ENCODE measurements at places on chromosomes 1 and 21.

DNA sequence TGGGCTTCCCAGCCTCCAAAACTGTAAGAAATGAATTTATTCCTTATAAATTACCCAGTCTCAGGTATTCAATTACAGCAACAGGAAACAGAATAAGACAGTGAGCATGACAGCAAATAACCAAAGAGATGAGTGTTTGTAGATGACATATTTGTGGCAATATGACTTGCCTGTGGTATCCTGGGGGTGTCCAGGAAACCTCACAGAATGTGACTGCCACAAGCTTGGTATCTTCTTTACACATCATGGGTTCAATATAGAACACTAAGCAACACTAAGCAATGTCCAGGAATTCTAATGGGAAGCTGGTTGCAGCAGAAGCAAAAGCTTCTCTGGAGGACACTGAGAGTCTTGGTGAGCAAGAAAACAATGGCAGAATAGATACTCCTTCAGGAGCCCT, 236.4 kb upstream of the BEND5 start:
- no peak for DNase-seq

DNA sequence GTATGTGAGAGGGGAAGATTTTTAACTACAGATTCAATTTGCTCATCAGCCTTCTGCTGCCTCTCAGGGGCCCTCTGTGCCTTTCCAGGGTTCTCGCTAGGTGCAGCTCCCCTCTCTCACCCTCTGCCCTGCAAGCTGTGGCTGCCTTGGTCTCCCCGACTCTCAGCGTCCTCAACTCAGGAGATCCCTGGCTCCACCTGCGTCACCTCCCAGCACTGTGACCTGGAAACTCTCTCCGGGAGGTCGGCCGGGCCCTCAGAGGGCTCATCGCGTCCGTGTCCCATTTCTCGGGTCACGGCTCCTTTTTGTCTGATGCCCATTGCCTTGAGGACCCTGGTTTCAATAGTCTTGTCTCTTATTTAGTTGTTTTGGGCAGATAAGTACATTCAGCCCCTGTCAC, 63.5 kb upstream of the ADARB1 start:
- no peak for DNase-seq

DNA sequence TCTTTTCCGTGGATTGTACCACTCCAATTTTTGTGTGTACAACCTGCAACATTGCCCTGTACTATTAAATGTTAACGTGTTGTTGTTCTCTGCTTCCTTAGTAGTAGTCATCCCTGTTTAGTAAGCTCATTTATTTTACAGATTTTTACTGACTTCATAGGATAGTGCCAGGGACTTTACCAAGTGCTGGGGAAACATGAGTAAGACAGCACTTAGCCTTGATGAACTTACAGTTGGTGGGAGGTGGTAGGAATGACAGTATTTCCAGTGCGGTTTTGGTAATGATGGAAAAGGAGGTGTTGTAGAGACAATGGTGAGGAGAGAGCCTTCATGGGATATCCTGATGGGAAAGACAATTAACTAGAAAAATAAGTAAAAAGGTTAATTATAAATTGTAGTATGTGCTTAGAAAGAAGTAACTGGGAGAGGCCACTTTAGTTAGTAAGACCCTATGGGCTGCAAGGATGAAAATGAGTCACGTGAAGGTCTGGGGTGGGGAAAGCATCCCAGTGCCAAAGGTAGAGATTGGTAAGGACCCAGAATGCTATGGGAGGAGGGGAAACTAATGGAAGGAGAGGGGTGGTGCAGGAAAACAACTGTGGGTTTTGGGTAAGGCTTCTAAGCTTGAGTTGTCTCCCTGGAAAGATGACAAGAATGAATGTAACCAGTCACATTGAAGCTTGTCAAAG, 1.7 kb downstream of the RLF start:
- DNase-seq, result no peak

GRCh38 chr1:212514782-212515181, 82.1 kb downstream of the NENF start:
- peak; percentile 68 for DNase-seq

DNA sequence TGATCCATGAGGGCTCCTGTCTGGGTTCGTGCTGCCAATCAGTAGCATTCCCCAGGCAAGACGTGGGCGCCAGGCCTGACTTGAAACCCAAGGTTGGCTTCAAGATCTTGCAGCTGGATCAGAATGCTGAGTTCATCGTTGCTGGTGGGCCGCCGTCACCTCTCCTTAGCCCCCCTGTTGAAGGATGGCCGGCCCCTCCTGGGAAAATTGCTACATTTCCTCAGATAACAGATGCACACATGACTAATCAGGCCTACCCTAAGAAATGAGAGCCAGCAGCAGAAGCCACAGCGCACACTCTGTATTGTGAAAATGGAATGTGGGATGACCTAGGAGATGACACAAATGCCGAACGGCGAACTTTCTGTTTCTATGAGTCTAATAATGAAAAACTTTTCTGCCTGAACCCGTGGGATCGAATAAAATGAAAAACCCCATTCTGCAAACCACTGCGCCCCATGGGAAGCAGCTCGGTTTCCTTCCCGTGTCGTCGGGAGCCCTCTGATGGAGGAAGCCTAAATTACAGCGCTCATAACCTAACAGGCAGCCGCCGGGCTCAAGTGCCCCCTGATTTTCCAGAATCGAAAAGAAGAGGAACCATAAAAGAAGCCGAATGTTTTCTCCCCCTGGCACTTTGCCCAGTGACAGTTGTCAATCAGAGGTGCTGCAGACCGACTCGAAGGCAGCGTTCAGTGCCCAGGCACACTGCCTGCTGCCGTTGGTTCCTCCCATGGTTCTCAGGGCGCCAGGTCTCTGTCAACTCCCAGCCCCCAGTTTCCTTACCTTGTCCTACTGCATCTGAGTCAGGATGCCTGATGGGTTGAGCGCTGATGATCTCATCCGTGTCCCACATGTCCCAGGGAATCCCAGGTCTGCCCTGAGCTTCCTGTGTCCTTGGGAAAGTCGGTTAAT, 38.2 kb upstream of the H6PD start:
- DNase-seq, result no peak

DNA sequence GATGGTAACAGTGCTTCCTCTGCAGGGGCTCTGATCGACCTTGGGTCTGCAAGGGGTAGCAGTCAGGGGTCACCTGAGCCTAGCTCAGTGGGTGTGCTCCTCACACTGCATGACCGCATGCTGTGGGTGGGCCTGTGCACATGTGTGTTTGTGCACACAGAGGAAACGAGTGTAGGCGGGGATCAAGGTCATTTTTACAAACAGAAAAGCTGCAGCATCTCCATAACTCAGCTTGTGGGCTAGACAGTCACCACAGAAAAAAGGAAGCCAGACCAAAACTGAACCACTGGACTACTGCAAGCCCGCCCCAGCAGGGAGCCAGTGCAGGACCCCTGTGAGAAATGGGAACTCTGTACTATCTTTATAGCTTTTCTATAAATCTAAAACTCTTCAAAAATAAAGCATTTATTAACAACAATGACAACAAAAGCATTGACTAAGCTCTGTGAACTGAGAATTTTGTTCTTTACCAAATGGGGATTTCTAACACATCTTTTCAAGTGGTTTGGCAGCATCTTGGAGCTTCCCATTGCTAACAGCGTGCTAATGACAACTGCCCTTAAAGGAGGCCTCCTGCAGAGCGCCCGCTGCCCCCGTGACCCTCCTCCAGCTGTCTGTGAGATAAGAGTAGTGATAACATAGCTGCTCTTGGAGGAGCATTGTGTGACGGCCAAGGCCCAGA, 19.9 kb upstream of the NEK2 start:
- no peak for DNase-seq

DNA sequence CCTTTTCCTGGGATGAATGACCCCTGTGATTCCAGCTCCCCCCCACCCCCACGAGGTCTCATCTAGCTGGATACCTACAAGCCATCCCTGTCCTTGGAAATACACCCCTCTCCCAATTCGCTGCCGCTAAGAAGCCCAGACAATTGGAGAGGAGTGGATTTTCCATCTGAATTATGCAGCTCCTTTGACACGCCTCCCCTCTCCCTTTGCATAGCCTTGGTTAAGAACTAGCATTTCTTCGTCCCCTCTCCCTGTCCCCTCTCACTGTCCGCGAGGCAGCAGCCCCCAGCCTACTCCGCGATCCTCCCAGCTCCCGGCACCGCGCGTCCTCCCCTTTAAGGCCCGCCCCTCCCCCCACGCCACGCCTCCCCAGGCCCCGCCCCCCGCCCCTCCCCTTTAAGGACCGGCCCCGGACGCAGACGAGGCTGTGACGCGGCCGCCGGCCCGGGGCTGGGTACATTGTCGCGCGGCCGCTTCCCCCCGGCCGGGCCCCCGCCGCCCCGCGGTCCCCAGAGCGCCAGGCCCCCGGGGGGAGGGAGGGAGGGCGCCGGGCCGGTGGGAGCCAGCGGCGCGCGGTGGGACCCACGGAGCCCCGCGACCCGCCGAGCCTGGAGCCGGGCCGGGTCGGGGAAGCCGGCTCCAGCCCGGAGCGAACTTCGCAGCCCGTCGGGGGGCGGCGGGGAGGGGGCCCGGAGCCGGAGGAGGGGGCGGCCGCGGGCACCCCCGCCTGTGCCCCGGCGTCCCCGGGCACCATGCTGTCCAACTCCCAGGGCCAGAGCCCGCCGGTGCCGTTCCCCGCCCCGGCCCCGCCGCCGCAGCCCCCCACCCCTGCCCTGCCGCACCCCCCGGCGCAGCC, at the start of gene MAPKAPK2:
Gene MAPKAPK2 (plus strand): TSS at position 428 of the 856 bp plus-strand sequence. CDS start 325 bp downstream, at position 753.
- peak; percentile 67 for DNase-seq

DNA sequence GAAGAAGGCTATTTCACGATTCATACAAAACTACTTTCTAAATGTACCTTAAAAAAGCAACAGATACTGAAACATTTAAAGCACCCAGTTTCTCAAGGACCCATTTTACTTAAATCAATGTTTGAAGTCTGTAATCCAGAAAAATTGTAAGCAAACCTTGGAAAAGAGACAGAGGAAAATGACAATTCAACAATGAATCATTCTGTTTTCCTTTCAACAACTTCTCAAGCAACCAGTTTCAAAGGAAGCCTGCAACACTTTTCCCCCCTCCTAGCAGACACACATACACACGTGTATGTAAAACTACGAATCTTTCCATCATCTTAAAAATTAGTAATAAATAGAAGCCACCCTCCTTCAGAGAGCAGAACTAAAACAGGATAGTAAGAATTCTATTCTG, 1.2 kb downstream of the RERE start:
- DNase-seq, result no peak

DNA sequence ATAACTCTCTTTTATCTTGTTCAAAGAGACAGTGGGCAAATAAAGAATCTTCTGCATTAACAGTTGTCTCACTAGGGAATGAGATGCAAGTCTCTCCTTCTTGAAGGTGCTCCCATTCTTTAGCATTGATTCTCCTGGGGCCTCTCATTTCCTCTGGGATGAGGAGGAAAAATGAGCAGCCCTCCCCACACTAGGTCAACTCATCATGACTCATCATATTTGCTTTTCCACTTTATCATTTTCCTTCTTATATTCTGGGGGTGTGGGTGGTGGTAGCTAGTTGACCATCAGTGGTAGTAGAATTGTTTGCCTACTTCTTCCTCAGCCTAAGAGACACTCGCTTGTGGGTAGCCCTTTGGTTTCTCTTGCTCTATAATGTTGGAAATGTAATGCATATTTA, 182.0 kb upstream of the C1orf87 start:
- no peak for DNase-seq

DNA sequence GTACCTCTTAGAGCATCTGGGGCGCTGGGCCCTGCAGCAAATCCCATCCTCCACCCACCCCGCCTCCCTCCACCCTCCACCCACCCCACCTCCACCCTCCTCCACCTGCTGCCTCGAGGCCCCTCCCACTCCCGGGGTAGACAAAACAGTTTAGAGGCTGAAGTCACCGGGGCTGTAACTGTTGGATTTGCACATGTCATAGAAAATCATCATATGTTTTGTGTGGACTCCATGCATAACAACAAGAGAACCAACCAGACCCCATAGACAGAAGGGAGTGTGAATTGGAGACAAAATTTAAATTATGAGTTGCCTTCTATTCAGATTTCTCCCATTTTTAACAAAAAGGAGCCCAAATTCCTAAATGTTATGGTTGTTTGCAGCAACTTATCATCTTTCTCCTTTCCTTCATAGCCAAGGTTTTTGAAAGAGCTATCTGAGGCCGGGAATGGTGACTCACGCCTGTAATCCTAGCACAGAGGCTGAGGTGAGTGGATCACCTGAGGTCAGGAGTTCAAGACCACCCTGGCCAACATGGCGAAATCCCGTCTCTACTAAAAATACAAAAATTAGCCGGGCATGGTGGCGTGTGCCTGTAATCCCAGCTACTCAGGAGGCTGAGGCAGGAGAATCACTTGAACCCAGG, 28.2 kb upstream of the LGALS8 start:
- no peak for DNase-seq

DNA sequence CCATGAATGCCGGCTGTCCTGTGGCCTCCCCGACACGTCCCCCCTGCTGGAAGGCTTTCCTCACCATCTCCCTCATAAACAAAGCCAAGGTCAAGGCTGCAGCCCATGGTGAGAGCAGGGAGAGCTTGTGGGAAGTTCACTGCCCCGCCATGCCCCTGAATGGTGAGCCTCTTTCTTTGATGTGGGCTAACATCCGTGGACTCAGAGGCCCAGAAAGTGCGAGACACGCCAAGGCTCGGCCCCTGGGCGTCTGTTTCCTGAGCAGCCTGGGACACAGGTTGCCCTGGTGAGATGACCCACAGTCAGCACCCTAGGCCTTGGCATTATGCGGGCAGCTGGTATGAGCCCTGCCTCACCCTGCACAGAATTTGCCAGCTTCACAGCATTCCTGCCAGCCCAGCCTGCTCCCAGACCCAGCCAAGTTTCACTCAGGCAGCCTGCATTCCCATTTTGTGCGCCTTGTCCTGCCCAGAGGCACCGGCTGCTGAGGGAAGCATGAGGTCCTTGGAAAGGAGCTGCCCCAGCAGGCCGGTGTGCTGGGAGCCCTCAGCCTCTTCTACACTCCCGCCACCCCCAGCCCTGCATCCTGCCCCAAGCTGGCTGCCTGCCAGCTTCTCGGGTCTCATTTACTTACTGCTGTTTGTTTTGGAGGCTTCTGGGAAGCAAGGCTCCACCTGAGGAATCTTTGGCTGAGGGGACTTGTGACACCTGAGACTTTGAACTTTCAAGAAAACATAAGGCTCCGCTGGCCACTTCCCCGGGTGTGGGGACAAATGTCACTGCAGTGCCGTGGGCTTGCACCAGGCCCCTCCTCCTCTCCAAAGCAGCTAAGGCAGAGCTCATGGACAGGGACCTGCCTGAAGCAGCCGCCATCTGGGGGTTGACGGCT, 31.9 kb downstream of the NEK2 start:
- DNase-seq, result peak; percentile 80

GRCh38 chr21:30425826-30426225, at the start of gene KRTAP13-3:
TSS of gene KRTAP13-3 (minus strand) at chr21:30425926. CDS start at chr21:30425912, 14 bp downstream.
- no peak for DNase-seq

DNA sequence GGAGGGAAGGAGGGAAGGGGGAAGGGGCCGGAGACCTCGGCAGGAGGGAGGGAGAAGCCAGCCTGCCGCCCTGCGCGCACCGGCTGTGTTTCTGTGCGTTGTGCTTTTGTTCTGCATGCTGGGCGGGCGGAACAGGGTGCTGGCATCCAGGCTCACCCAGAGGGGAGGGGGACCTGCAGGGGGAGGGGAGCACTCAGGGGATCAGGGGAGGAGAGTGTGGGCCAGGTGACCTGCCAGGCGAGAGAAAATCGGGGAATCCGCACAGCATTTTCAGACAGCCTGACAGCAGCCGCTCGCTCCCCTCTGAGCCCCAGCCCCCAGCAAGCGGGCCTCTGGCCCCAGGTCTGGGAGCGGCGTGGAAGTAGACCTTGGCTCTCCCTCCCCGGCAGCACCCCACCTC, 54.7 kb downstream of the RIPK4 start:
- DNase-seq, result no peak

GRCh38 chr1:109388208-109388711, 9.5 kb downstream of the SORT1 start:
- no peak for DNase-seq
